CD4-positive, alpha-beta T cell treated with Interleukin-15 for 4 hours (primary cell): ENCODE measurements at places on chromosomes 6 and 20.

- DNase-seq: no peak
These were observed 114.7 kb upstream of the PRL start for GRCh38 chr6:22411376-22412105.

GRCh38 chr6:90109141-90109540, 187.5 kb downstream of the BACH2 start:
- DNase-seq: no peak

DNA sequence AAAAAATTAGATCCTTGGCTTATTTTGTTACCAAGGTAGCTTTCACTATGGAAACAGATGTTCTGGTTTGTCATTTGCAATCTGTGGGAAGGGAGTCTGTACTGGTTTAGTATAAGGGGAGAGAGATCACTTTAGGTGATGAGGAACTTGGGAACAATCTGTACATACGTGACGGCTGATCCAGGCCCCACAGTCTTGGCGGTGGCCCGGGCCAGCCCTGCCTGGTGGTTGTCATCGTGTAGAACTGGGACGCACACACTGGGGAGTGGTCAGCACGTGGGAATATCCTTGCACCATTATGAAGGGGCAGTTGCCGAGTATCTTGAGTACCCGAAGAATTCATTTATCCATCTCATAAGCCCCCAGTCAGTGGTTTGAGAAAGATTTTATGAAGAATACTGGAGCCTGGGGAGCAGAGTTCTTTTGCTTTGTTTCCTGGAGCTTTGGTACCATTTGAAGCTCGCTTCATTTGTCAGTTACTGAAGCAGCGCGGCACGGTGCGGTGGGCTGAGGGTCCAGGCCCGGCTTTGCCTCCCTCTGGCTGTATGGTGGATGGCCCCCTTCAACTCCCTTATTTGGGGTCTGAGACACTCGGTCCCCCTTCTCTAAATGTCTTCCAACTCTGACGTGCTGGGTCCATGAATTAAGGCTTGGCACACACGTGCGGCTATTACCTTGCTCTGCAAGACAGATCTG, 22.8 kb upstream of the CLDN20 start:
- no peak for DNase-seq

DNA sequence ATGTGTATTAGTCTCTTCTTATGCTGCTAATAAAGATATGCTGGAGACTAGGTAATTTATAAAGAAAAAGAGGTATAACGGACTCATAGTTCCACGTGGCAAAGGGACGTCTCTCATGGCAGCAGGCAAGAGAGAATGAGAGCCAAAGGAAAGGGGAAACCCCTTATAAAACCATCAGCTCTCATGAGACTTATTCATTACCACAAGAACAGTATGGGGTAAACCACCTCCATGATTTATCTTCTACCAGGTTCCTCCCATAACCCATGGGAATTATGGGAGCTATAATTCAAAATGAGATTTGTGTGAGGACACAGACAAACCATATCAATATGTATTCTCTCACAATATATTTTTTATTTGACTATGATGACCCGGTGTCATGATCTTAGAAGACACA, 109.1 kb downstream of the UTRN start:
- no peak for DNase-seq

DNA sequence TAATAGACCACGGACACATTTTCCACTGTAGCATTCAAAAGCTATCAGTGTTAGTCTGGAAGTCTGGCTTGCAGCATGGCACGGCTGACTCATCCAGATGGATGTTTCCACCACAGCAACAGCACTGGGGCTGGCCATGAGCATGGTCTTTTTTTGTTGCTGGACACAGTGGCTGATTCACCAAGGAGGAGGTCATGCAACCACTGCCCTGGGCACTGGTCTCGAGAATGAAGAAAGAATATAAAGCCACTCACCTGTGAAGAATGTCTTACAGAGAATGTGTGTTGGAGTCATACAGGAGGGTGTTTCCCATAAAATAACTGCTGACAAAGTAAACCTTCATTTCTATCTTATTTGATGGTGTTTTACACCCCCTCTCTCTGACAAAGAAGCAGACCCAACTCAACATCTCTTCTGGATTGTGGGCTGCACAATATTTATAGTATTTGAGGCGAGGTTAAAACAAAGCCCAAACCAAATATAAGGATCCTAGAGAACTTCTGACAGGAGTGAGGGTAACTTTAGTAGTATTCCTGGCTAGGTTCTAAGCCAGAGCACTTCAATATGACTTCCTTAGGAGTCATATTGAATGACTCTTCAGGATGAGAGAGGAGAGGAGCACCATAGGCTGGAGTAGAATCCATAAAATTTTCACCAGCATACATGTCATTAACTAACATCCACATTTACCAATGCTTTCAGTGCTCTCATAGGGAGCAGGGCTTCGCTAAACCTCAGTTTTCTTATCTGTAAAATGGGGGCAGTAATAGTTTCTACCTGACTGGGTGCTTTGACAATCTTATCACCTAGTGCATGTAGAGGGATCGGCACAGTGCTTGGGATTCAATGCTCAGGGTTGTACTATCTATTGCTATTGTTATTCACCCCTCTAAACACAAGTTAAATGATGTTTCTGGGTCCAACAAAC, 121.4 kb downstream of the KIF13A start:
- no peak for DNase-seq

GRCh38 chr6:153003366-153003690, 819 bp upstream of the MTRF1L start:
- DNase-seq: no peak

- DNase-seq: no peak
These were observed 118.3 kb upstream of the FBXL4 start for GRCh38 chr6:99066044-99066443.
